ENCODE measurements at places on chromosomes 4 and X.
A peak's percentile ranks its signal among the peaks of the same experiment; 100 is the strongest.

GRCh38 chr4:147846318-147847155, 114.6 kb downstream of the ARHGAP10 start:
- no peak for DNase-seq

GRCh38 chr4:94680176-94680862, 77.4 kb upstream of the BMPR1B start:
- DNase-seq = no peak

GRCh38 chr4:140756319-140757231, at the start of gene TBC1D9:
Gene TBC1D9 (minus strand): TSS chr4:140756385. CDS start chr4:140756045, 340 bp downstream.
- DNase-seq = peak; percentile 77

DNA sequence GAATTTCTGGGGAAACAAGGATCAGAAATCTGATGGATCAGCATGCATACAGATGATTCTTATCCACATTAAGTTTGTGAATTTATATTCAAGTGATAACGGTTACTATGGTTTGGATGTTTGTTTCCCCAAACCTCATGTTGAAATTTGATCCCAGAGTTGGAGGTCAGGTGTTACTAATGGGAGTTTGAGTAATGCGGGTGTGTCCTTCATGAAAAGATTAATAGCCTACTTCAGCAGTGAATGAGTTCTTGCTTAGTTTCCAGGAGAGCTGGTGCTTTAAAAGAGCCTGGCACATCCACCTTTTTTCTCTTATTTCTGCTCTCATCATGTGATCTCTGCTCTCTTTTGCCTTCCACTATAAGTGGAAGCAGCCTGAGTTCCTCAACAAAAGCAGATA, 712.4 kb downstream of the IL1RAPL1 start:
- no peak for DNase-seq

DNA sequence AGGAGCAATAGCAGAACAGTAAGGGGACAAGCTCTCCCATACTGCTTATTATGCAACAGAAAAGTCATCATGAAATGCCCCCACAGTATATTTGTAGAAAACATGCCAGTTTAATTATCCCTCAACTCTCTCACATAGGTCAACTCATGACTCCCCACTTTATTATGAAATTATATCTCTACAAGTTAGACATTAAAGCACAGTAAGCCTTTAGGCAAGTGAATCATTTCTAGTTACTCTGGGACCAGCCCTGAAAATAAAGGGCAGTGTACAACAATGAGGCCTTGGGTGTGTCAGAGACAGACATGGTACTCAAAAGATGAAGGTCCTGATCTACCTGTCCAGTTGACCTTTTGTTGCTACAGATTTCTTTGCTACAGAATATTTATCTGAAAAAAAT, 191.9 kb downstream of the FBXW7 start:
- DNase-seq = no peak
